AG04450 (cell line): ENCODE measurements at places on chromosomes 3 and 15.

- no peak for DNase-seq
Observed at GRCh38 chr3:106126067-106126845, 257.4 kb upstream of the CBLB start.

GRCh38 chr3:131708241-131708640 is 205.5 kb upstream of the MRPL3 start:
- no peak for DNase-seq

DNA sequence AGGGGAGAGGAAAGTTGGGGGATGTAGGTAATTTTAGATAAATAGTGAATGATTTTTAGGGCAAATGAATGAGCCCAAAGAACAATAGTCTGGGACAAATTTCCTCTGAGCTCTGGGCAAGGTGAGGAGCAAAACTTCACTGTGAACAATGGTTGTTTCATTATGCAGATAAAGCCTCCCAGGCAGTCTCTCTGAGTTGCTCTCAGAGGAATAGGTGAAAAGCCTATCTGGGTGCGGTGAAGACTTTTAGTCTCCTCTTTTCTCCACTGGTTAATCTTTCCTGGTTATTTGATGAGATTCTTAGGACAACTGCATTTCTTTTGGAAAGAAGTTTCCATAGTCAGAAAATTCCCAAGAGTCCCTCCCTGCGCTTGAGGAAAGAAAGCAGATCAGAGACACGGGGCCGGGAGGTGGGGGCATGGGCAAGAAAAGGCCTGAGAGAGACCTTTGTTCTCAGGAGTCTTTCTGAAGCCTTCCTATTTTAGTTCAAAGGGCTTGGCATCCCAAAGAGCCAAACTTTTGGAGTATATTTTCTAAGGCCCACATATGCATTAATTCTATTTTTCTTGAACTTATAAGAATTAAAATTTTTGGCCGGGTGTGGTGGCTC is 353.6 kb upstream of the SLCO3A1 start:
- no peak for DNase-seq

DNA sequence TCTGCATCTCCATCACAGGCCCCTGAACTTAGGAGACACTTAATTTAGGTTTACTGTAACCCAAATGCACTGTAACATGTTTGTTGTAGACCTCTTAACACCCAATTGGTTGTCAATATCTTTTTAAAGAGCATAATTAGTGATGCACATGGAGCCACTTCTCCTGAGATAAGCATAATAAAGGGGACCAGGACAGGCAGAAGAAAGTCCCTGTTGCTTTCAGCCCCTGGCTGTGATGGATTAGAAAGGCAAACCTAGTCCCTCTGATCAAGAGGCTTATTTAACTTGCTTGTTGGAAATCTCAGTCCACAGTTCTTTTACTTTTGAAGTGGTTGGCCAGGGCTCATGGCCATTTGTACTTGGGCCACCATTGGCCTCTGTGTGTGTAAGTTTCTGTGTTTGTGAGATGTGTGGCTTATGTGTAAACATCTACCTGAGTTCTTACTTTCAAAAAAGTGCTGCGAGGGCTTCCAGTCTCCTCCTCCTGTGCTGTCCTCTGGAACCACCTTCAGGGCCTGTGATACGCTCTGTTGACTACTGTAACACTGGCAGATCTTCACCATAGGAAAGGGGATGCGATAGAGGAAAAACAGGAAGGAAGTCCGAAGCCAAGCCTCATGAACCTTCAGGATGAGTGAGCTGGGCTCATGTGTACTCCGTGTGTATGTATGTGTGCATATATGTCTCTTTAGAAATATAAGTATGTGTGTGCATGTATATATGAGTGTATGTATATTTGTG is 136.2 kb downstream of the EPHB1 start:
- DNase-seq = no peak

GRCh38 chr3:186772281-186772694 is 11.1 kb upstream of the EIF4A2 start:
- no peak for DNase-seq

- DNase-seq = no peak
Observed at GRCh38 chr3:115512565-115513415, 110.5 kb upstream of the GAP43 start.

- DNase-seq = no peak
Observed at GRCh38 chr3:36591959-36592358, 172.4 kb downstream of the DCLK3 start.

GRCh38 chr3:132196113-132196512 is 121.1 kb upstream of the ACP3 start:
- no peak for DNase-seq

GRCh38 chr15:77577366-77577950 is 55.3 kb downstream of the LINGO1 start:
- DNase-seq = no peak

DNA sequence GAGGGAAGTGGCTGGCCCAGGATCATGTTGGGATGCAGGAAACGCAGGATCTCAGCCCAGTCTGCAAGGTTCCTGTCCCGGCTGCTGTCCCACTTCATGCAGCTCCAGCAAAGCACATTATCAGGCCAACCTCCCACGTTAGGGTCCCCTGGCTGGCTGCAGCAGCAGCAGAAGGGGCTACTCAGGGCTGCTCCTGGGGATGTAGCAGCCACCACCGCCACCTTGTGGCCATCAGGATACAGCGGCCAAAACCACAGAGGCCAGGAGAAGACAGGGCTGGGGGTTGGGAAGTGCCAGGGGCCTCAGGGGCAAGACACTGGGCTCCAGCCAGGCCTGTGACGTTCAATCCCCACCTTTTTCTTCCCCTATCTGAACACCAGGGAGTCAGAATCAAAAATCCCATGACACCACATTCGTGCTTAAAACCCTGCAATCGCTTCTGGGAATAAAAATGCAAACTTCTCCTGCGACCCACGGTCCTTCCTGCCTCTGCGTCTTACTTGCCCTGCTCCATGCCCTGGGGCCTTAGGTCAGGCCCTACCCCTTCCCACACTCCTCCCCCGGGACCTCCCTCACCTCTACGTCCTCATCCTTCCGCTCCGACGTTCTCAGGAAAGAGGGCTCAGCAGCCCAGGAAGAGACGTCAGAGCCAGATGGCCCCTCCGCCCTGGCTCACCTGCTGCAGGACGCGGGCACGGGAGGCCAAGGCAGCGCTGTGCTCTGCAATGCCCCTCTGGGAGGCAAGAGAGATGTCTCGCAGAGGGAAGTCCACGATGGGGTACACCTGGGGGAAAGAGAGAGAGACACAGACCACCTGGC is 21.5 kb downstream of the SSUH2 start:
- peak; percentile 36 for DNase-seq

- DNase-seq = no peak
Observed at GRCh38 chr3:196412704-196413103, 19.5 kb downstream of the UBXN7 start.

- no peak for DNase-seq
Observed at GRCh38 chr3:38834717-38835116, 18.7 kb upstream of the SCN10A start.

GRCh38 chr15:71485094-71485693 is 325.2 kb upstream of the NR2E3 start:
- no peak for DNase-seq

GRCh38 chr3:129563850-129564535 is 21.0 kb downstream of the H1-8 start:
- DNase-seq = no peak

GRCh38 chr3:112020674-112021085 is 13.9 kb upstream of the TMPRSS7 start:
- DNase-seq = no peak

GRCh38 chr3:142243134-142243533 is 17.7 kb upstream of the GK5 start:
- no peak for DNase-seq

- DNase-seq = no peak
Observed at GRCh38 chr15:41492597-41493204, 973 bp upstream of the ITPKA start.

DNA sequence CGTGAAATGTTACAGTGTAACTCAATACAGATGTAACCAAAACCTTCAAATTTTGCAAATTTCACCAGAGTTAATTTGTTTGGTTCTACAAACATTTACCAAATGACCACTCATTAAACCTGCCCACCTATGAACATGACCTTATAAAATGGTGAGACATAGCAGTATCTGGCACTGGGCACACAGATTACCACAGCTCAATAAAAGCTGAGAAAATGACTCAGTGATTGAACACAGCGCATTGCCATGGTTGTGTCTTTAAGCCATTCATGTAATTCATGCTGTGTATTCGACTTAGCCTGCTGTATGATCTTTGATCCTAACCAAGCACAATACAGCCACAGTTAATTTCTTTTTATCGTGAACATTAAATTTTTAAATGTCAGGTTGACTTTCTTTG is 11.3 kb downstream of the PPARG start:
- DNase-seq = no peak

DNA sequence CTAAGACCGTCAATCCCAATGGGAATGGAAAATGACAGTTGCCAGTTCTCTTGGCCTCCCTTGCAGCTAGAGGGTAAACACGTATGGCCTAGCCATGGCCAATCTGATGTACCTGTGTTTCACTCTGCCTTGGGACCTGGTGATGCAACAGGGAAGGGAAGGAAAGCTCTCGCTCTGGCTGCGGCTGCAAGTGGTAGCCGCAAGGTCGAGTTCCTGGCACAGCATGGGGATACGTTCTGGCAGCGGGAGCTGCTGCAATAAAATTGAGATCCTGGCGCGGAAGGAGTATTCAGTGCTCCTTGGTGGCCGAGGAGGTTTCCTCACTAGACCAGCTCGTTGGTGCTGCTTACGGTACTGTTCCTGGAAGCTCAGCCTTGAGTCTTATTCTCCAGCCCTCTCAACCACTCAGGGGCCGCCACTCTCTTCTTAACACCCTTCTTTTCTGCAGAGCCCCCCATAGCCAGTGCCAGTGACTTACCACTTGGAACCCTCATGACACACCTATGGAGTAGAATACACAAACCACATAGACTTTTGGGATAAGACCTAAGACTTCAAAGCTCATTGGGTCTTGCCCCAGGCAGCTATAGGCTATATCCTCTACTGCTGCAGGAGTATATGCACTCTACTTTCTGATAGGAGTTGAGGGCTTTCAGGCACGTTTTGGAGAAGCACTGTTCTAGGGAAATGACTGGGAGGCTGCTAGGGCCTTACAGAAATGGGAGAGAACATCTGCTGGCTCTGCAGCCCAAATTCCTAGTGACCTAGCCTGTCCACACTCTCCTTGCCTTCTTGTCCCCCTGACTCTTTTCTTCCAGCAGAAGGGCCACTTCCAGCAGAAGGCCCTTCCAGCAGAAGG is 2.7 kb downstream of the KY start:
- no peak for DNase-seq

GRCh38 chr3:187571701-187572100 is 98.5 kb downstream of the SST start:
- no peak for DNase-seq

DNA sequence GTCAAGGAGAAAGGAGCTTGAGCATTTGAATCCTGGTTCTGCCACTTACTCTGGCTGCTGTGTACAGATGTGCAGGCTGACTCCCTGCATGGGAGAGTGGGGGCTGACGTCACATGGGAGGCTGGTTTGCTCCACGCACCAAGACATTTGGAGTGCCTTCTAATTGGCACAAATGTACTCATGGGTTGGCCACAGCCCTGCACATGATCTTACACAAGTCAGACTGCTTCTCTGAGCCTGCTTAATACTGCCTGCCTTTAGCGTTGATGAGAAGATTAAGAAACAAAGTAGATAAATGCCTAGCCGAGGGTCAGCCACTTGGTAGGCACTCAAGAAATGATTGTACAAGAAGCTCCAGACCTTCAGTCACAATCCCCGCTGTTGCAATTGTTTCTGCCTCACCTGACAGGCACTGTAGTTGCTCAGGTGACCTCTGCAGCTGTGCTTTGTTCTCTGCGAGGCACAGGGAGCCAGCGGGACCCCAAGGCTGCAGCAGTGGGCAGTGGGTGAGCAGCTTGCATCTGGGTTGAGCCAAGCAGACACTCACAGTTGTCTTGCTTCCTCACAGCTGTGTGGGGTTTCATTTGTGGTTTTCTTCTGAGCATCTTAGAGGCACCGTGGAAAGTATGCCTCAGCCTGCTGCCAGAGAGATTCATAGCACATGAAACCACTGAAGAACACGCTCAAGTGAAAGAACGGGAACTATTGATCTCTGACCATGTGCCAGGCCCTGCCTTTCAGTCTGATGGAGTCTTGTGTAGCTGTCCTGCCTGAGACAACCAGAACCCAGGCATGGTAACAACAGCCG is 33.1 kb downstream of the GRK7 start:
- DNase-seq = no peak

DNA sequence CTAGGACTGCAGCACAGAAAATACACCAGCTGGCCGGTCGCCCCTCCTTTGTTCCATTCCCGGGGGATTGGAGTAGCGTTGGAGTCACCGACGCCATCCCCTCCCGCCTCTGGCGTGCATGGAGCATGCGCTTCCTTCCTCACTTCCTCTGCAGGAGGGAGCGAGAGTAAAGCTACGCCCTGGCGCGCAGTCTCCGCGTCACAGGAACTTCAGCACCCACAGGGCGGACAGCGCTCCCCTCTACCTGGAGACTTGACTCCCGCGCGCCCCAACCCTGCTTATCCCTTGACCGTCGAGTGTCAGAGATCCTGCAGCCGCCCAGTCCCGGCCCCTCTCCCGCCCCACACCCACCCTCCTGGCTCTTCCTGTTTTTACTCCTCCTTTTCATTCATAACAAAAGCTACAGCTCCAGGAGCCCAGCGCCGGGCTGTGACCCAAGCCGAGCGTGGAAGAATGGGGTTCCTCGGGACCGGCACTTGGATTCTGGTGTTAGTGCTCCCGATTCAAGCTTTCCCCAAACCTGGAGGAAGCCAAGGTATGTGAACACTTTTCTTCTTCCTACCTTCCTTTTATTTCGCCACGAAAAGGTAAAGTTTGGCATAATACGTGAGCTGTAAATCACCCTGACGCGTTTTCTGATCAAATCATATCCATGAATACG is at the start of gene SCG3:
TSS of gene SCG3 (plus strand) at position 201 of the 661 bp plus-strand sequence. CDS start at position 454, 253 bp downstream.
- DNase-seq = no peak

- no peak for DNase-seq
Observed at GRCh38 chr3:122318620-122319019, 6.4 kb upstream of the CSTA start.

- no peak for DNase-seq
Observed at GRCh38 chr3:69214241-69214640, 91.8 kb upstream of the LMOD3 start.
